ENCODE measurements at places on chromosomes 1 and 21.

GRCh38 chr1:155934936-155935590, 850 bp upstream of the KHDC4 start:
- DNase-seq = no peak

GRCh38 chr1:11964656-11965055, 15.6 kb upstream of the MFN2 start:
- DNase-seq = no peak

DNA sequence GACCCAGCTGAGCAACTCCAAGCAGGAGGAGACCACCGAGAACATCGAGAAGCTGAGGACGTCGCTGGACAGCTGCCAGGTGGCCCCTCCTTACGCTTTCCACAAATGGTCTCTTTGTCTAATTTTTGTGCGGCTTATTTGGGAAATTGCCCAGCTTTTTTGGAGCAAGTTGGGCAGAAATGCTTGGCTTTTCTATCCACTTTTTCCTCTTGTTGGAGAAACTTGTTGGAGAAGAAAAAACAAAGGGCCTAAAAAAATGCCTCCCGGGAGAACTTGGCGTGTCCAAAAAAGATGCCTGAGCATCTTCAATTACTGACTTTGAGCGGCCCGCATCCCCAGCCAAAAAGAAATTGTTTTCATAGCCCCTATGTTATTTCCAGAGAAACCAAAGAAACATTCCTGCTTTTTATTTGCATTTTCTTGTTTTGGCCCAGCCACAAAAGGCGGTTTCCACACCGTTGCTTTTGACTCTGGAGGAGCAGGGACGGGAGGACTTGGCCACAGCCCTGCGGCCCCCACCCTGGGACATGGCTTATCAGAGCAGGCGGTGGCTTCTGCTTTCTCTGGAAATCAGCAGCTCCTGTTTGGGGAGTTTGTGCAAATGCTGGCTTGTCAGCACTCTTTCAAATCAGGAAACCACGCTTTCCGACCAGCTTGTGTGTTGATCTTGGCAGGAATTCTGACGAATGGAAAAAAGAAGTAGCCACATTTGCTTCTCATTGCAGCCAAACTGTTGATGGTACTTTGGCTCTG, 81.2 kb upstream of the EFHD2 start:
- peak; percentile 37 for DNase-seq

GRCh38 chr1:229841230-229841629, 215.2 kb downstream of the URB2 start:
- DNase-seq = no peak

DNA sequence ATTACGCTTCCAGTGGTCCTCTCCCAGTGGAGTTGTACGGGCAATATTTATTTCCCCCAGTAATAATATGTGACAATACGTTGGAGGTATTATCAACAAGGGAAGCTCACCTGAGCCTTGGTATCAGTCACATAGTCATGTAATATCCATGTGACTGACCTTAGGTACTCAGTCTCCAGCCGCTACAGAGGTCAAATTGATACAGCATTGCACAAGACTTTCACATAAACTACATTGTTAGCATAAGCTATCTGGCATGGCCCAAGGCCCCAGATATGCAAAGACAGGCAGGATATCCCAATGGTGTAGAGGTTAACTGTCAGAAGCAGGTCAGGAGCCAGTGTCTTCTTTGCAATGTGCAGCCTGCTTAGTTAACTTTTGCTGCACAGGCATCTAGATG, 15.3 kb upstream of the CHIT1 start:
- no peak for DNase-seq

DNA sequence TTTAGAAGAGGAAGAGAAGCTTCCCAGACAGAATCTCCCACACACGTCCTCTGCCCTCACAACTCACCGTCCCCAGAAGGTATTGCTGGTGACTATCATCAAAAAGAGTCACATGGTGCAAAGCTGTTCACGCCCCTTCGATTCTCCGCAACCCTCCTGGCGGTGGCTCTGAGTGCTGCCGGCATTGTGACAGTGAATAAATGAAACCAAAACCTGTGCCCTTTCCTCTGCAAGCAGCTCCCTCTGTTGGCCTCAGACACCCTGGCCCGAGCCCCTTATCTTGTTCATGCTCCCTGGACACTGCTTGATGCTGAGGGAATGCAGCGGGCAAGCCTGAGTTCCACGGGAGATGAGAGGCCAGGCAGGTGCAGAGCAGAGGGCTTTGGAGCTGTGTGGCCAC, 510.3 kb downstream of the NPHP4 start:
- DNase-seq = no peak

GRCh38 chr1:171501305-171502024, 16.1 kb downstream of the PRRC2C start:
- DNase-seq = no peak

GRCh38 chr1:39617488-39618049, 21.9 kb downstream of the HEYL start:
- no peak for DNase-seq

GRCh38 chr1:63173161-63173560, 149.2 kb upstream of the FOXD3 start:
- no peak for DNase-seq

DNA sequence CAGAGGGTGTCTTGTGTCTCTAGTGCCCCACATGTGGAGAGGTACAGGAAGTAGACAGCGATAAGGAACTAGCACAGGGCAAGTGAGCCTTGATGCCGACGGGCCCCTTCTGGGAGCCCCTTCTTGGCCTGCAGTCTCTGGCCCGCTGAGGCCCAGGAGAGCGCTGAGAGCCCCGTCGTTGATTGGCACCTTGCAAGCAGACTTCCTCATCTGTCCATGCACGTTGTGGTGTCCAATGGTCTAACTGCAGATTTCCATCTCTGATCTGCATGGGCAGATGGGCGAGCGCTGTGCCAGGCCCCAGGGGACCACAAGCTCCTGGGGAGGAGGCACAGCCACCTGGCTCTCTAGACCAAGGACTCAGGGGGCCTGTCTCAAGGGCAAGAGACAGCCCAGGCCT, 32.4 kb downstream of the PLEKHA6 start:
- no peak for DNase-seq

- DNase-seq = no peak
Observed at GRCh38 chr1:174785510-174785909, 214.2 kb upstream of the CACYBP start.

GRCh38 chr1:218499011-218499691, 154.0 kb downstream of the TGFB2 start:
- DNase-seq = peak; percentile 46

DNA sequence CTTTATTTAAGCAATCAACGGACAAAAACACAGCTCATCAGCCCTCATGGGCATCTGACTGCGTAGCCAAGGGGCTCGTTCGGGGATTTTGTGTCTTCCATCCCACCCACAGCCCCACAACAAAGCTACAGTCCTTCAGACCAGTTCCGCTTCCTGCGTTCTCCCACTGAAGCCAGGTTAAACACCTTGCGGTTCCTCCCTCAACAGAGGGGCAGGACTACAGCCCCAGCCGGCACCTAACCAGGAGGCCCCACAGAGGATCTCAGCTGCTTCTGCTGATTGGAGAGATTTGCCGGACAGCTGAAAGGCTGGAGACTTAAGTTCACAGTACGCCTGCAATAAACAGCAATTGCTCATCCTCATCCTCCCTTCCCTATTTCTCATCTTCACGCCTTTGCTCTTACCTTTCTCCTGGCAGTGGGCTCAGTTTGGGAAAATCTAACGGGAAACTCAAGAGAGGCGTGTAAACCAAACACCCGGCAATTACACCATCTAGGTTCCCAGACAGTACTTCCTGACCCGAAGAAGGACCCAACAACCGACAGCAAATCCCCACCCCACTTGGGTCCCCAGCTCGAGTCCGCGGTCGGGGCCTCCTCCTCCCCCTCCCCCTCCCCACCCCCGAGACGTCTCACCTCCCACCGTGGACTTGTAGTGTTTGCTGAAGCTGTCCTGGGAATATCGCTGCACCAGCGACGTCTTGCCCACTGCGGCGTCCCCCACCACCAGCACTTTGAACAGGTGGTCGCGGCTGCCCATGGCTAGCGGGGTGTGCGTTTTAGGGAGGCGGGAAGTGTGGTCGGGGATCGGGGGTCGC, 876 bp downstream of the RAB29 start:
- DNase-seq = peak; percentile 31

- no peak for DNase-seq
Observed at GRCh38 chr21:38929652-38930051, 123.9 kb downstream of the ETS2 start.

- DNase-seq = peak; percentile 71
Observed at GRCh38 chr1:44628962-44629756, 45.1 kb downstream of the TMEM53 start.

- no peak for DNase-seq
Observed at GRCh38 chr1:204216236-204216635, 2.4 kb upstream of the GOLT1A start.

- peak; percentile 31 for DNase-seq
Observed at GRCh38 chr1:107594536-107594935, 370.4 kb downstream of the VAV3 start.

- DNase-seq = no peak
Observed at GRCh38 chr1:59340411-59341307, 43.8 kb downstream of the FGGY start.

- no peak for DNase-seq
Observed at GRCh38 chr21:16592381-16592780, 862.6 kb downstream of the USP25 start.

DNA sequence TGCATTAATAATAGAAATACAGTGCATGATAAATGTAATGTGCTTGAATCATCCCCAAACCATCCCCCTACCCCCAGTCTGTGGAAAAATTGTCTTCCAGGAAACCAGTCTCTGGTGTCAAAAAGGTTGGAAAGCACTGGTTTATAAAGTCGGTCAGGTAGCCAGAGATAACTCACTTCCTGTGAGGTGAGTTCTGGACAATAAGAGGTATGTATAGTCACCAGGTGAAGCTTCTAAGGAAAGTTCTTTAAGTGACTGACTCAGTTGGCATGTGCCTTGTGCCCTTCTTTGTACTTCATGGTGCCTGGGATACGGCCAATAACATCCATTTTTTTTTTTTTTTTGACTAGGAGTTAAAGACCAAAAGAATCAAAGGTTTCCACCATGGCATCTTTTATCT, 103.7 kb downstream of the GPATCH2 start:
- DNase-seq = no peak

GRCh38 chr1:235558621-235559169, 54.4 kb upstream of the B3GALNT2 start:
- DNase-seq = no peak

GRCh38 chr1:24981631-24982005, 51.5 kb upstream of the RUNX3 start:
- DNase-seq = no peak

GRCh38 chr1:26529655-26530409, at the start of gene RPS6KA1:
RPS6KA1 (plus strand) TSS chr1:26529761; CDS start chr1:26529921, 160 bp downstream.
- peak; percentile 92 for DNase-seq

DNA sequence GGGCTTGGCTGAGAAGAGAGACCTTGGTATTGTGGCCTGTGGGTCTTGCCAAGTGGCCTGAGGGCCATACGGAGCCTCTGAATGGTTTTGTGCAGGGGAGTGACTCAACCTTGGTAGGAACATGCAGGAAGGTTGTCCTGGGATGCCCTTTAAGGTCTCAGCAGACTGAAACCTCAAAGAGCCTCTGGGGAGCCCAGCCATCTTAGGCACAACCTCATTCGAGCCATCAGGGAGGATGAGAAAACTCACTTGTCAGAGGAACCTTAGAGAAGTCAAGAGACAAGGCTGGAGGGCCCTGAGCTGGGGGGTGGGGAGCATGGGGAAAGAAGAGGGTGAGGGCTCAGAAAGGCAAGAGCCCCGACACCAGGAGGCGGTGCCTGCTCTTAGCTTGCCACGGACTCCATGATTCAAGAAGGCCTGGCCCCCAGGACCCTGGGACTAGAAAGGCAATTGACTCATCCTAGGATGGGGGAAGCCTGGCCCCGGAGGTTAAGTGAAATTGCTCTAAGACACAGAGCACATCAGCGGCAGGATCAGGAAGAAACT, 13.0 kb downstream of the IFI6 start:
- DNase-seq = peak; percentile 81
